ENCODE measurements at places on chromosomes 4 and X.

- no peak for DNase-seq
Measured at GRCh38 chr4:1669270-1669669, 14.8 kb downstream of the FAM53A start.

GRCh38 chr4:48665555-48666186, 114.4 kb downstream of the FRYL start:
- no peak for DNase-seq

DNA sequence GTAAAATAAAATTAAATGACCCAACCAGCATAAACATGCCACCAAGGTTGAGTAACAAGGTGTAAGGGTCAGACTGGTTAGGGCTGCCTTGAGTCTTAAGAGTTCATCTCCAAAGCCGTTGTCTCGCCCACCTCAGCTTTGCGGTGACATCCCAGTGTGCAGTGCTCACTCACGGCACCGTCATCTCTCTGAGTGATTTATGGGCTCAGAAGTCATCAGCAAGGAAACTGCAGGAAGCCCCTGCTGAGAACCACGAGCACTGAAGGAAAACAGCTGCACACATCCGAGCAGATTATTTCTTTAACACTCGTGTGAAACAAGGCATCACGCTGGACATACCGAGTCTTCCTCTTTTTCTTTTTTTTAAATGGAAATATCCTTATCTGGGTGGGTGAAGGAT, 411.1 kb downstream of the TRIML1 start:
- DNase-seq = peak; percentile 61

GRCh38 chr4:76665153-76665552, 230.1 kb downstream of the SHROOM3 start:
- DNase-seq = peak; percentile 53

- DNase-seq = no peak
Measured at GRCh38 chrX:54980334-54980733, 13.7 kb downstream of the PFKFB1 start.

DNA sequence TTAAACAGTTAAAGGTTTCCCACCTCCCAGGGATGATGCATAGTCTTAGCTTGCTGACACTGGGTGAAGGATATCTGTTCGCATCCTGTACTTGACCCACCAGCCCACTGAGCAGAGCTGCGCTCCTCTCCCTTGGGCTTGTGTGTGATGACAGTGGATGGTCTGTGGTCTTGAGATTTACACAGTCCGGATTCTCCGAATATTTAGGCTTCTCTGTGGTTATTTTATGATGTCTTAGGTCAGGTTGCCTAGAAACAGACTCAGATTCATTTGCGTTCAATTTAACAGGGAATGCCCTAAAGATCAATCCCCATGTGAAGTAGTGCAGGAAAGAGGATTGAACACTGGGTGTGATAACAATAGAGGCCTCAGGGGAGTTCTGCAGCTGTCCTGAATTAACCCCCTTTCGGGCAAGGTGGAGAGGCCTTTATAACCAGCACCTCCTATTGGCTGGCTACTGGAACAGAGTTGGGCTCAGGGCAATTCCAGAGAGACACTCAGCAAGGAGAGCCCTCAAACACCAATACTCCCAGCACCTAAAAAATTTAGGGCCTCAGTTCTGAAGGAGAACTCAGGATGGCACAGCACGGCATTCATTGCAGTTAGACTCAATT, 653.2 kb upstream of the GALNT7 start:
- DNase-seq = peak; percentile 83

DNA sequence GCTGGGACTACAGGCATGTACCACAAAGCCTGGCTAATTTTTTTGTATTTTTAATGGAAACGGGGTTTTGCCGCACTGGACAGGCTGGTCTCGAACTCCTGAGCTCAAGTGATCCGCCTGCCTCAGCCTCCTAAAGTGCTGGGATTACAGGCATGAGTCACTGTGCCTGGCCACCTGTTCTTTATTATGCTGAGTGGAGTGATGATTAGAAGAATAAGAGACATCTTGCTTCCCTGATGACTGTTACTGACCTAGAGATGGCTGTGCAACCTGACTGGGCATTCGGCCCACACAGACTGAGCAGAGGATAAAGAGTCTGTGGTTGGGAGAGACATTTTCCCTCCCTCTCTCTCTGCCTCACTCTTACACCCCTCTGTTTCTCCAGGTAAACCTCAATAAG, 56.7 kb downstream of the SPINK2 start:
- DNase-seq = peak; percentile 84

GRCh38 chrX:123830309-123830708, 29.5 kb upstream of the XIAP start:
- DNase-seq = no peak

DNA sequence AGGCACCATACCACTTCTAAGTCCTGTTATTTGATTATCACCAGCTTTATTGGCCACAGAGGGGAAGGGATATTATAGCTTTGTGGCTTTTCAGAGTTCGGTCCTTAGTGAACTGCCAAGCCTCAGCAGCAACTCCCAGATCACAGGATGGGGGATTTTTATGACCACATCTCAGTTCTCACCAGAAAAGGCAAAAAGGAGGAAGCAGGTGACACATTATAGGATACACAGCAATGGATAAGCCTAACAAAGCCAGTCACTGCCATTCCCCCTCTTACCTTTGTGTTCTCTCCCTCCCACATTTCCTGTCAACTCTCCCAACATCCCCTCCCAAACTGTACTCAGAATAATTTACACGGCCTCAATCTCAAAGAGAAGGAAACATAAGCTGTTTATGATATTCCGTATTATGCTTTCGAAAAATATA, 142.8 kb downstream of the MGST2 start:
- no peak for DNase-seq

GRCh38 chr4:156906325-156906724, 65.3 kb downstream of the PDGFC start:
- no peak for DNase-seq

DNA sequence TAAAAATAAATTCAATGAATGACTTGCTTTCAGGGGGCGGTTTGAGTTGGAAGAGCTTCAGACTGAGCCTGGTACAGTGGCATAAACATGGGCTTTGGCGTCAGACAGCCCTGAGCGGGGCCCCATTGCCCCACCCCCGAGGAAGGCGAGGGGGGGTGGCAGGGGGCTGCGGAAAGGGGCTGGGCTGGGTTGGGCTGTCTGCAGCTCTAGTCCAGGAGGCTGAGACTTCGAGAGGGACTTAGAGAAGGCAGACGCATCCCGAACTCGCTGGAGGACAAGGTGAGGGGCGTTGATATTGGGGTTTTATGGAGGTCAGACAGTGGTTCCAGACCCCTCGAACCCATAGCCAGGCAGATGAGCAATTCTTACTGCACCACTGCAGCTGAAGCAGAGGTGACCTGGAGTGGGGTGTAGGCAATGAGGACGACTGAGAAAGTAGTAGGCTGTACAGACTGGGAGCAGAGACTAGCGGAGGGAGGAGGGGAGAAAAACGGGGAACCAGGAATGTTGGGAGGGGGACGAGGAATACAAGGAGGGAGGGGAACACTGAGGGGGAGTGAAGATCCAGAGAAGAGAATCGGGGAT, at the start of gene MAGED2:
TSS of gene MAGED2 (plus strand) at position 222 of the 585 bp plus-strand sequence. CDS start 1,587 bp downstream, outside the sequence.
- peak; percentile 40 for DNase-seq

GRCh38 chrX:148741441-148741840, 241.0 kb downstream of the AFF2 start:
- no peak for DNase-seq

- DNase-seq = peak; percentile 53
Measured at GRCh38 chr4:94559351-94559806, 107.6 kb downstream of the PDLIM5 start.

DNA sequence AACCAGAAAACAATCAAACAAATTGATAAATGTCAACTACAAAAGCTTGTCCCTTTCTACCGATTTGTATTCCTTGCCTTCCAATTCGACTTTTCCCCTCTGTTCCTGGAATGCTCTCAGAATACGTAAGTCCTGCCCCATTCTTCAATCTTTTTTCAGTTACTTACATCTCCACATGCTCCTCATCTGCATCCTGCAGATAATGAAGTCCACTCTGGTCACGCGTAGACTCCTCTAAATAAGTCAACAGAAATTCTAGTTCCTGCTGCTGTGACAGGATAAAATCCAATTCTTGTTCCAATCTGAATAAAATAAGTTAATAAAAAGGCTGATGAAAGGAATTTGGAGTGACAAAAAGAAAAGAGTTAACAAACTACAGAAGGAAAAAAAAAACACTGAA, 34.4 kb upstream of the RBM41 start:
- no peak for DNase-seq
